ENCODE measurements at places on chromosomes 2 and 18.

GRCh38 chr2:18413676-18414396, 146.6 kb downstream of the RDH14 start:
- DNase-seq: no peak

DNA sequence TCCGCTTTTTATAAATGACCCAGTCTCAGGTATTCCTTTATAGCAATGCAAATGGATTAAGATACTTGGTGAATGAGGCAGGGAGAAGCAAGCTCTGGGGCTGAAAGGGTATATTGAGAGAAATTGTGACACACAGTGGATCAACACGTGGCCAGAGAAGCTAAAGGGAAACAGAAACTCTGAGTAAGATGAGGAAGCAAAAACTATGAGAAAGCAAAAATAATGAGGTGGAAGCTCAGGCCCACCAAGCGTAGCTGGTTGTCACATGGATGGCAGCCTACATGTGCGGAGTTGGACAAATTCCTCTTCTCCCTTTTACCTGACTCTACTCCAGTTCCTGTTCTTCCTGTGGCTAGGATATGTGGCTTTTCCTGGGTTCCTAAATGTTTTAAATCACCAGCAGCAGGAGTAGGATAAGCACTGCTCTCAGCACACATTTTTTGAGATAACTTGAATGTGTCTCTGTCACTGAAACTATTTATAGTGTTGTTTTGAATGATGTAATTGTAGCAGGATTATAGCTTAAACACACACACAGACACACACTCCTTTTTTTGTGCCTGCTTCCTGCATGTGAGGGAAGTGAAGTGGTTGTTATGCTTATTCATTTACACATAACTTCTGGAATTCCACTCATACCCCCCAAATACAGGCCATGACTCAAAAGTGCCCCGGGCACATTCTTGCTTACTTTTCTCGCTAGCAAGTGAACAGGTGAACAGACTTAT, 30.1 kb upstream of the EPC2 start:
- no peak for DNase-seq

- peak; percentile 82 for DNase-seq
Observed at GRCh38 chr2:158753641-158754611, 41.2 kb upstream of the DAPL1 start.

DNA sequence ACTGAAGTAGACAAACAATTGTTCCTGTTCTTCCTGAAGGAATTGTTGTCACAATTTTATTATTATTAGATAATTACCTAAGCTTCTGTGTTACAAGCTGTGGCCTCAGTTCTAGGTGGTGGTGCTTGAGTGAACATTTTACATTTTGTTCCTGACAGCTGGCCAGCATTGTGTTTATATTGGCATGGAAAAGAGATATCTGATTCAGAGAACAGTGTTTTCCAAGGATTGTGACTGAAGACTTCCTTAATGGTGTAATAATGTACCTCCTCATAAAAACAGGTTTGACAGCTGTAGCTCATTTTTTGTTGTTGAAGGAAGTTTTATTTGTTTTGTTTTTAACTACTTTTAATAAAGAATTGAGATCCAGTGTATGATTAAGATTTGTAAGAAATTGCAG, 95.2 kb downstream of the EPB41L5 start:
- DNase-seq: no peak

- DNase-seq: no peak
Observed at GRCh38 chr2:136067897-136068580, 49.9 kb downstream of the CXCR4 start.

GRCh38 chr2:224837558-224837957, 121.4 kb upstream of the CCDC195 start:
- DNase-seq: no peak

GRCh38 chr2:38079116-38080052, 3.4 kb upstream of the CYP1B1 start:
- DNase-seq: peak; percentile 41

- DNase-seq: peak; percentile 80
Observed at GRCh38 chr2:112582314-112582746, 2.1 kb upstream of the CHCHD5 start.

DNA sequence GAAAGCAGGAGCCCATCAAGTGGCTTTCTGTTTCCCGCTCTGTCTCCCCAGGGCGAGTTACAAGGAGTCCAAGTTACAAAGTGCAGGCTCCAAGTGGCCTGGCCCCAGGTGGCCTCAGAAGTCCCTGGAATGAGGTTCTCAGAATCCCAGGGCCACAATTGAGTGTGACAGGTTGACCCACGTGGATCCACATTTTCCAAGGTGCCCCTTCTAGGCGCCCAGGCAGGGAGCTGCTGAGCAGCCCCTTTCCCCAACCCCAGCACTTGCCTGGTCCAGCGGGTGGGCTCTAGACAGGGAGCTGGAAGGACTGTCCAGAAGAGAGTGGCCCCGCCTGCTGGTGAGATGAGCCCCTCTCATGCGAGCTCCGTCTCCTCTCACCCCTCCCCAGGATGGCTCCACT, 253.4 kb downstream of the CYP26B1 start:
- DNase-seq: no peak

DNA sequence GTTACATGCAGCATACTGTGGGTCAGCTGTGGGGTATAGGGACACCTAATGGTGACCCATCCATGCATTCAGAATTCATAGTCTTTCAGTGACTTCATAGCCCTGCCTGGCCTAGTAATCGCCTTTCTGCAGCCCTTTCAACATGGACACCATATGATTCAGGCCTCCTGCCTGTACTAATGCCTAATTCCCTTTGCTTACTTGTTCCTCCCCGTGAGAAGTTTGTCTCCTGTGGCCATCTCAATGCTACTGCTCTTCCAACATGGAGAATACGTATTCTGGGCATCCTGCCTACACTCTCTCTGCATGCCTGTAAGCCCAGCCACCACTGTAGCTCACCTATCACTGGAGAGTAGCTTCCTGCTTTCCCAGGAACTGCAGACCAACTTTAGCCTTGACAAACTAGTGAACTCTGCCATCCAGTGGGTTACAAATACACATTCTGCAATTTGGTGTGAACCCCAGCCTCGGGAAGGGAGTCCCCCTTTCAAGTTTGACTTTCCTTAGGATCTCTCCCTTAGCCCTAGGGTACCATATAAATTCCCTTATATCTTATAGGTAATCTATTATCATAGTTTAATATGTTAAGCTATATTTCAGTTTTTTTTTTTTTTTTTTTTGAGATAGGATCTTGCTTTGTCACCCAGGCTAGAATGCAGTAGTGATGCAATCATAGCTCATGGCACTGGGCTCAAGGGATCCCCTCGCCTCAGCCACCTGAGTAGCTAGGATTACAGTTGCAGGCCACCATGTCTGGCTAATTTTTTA, 22.3 kb downstream of the M1AP start:
- peak; percentile 19 for DNase-seq

GRCh38 chr2:241905716-241906377, 36.3 kb downstream of the RTP5 start:
- no peak for DNase-seq

GRCh38 chr2:64338910-64339500, 115.0 kb upstream of the LGALSL start:
- DNase-seq: peak; percentile 52

GRCh38 chr2:55239656-55240222, 7.3 kb downstream of the RPS27A start:
- DNase-seq: no peak

DNA sequence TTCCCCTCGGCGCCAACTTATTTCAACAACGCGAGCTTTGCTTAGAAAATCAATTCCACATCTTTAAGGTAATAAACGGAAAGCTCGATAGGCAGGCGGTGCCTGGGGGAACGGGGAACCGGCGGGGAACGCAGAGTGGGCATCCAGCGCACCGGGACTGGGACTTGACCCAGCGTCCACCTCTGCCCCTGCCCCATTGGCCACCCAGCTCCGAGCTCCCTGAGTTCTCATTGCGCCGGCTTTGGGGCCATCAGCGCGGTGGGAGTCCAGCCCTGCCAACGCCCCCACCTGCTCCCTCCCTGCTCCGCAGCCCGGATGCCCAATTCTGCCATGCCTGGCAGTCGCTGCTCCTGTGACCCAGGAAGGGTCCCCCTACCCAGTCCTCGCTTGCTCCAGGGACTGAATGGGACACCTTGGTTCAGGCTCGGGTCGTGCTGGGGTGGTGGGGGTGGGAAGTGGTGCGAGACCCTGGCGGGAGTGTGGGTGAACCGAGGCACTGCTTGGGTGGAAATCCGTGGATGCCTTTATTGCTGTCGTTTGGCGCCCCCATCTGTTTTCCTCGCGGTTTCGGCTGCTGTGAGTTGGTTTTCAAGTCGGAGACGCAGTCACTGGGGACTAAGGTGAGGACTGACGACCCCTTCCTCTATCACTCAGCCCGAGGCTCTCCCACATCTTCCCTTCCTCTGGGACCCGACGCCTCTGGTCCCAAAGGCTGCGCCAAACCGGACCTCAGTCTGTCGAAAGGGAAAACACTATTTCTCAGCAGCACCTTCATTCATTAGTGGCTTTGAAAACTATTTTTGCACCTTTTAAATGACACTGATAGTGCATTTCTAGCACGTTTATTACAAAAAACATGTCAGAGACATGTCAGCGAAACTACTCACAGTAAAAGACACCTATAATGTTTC, 2.4 kb upstream of the EVX2 start:
- DNase-seq: peak; percentile 85

DNA sequence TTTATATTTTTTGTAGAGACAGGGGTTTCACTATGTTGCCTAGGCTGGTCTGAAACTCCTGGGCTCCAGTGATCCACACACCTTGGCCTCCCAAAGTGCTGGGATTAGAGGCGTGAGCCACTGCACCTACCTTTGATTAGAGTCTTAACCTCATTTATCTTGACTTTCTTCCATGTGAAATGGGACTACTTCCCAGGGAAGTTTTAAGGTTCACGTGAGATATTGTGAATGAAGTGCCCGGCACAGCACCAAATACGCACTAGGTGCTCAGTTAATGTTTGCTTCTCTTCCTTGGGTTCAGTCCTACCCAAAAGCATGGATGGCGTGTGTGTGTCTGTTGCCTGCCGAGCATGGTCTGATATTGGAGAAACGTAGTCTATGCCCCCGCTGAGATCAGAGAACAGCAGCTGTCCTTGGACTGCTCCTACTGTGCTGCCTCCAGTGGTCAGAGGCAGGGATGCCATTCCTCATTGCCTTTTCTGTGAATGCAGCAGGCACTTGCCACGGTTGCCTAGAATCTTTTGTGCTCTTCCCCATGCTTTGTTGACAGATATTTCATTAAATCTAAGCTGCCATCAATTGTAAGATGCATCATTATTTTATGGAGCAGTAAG, 12.3 kb upstream of the TFCP2L1 start:
- DNase-seq: peak; percentile 85

DNA sequence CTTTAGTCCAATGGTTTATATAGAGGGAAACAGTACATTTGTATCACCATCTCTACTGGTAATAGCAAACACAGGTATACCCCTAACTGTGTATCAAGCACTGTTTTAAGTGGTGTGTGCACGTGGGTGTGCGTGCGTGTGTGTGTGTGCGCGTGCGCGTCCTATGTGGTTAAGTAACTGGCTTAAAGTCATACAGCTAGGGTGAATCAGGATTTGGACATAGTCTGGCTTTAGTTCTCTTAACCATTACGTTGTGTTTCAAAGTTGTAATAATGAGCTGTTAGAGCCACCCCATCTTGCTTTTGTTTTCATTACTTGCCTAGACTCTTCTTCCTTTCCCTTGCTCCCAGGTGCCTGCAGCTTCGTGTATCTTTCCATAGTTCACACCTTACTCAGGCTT, 2.1 kb downstream of the HADHB start:
- DNase-seq: no peak

DNA sequence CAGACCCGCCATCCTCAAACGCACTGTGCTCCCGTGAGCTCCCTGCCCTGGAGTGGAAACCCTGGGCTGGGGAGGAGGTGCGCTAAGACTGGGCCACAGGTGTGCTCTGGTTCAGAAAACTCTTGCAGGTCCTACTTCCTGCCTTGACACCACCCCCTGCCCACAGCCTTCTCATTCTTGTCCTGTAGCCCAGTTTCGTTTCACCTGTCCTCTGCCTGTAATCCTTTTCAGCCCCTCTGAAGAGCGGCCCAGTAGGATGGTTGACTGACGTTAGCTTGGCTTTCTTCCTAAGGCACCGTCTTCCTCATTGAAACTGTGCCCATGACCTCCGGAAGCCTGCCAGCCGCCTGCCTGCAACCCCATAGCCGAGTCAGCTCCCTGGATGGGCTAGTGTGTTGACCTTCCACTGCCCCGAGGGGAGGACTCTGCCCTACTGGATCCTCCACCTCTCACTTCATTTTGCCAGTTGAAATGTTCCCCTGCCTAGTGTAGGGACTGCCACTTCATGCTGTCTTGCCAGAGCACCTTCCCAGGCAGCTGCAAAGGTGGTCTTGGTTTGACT, 116.9 kb downstream of the AGAP1 start:
- no peak for DNase-seq

GRCh38 chr18:57428221-57429150, 6.7 kb upstream of the ONECUT2 start:
- DNase-seq: no peak

DNA sequence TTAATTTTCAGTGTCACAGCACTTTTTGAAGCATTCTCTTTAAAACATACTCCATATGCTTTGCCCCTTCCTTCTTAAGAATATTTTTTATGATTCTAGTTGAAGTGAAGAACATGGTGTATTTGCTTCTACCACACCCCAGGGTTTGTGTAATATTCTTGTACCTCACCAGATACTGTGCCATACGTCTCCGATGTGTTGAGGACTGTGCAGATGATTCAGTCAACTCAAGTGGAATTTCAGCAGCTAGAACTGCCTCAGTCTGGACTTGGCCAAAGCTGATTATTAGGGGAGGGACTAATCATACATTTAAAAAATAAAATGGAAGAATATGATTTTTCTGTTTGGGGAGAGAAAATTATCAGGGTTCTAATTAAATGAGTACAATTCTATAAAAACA, 115.7 kb downstream of the MYO1B start:
- no peak for DNase-seq

DNA sequence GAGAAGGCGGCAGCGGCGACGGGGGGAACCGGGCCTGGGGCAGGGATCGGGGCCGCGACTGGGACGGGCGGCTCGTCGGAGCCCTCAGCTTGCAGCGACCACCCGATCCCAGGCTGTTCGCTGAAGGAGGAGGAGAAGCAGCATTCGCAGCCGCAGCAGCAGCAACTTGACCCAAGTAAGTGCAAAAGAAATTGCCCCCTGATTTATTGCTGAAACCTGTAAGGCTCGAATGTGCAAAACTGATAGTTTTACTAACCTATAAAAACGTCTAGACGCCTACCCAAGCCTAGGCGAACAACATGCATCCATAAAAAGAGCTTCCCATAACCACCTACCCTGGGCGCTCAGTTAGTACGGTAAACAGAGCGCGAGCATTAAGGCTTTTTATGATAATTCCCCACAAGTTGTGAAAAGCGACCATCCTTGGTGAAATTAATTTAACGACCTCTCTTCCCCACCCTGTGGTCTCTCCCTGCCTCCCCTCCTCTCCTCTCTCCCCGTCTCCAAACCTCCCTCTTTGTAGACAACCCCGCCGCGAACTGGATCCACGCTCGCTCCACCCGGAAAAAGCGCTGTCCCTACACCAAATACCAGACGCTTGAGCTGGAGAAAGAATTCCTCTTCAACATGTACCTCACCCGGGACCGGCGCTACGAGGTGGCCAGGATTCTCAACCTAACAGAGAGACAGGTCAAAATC, 1.0 kb downstream of the HOXD9 start:
- DNase-seq: no peak

DNA sequence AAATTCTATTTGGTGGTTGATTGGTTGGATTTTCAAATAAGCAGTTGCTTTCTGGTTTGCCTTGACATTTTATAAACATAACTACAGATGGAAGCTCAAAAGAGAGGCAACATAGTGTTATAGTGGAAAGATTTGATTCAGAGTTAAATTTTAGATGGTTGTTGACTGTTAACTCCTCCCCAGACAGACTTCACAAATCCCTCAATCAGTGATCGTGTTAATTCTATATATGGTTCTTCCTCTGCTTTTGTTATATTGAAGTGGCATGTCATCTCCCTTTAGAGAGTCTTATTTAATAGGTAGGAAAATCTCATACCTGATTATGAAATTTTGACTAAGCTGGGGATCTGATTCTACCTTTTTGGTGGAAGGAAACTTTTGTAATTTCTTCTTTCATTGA, 19.5 kb downstream of the DGUOK start:
- no peak for DNase-seq

Measured in NCI-H82 (cell line).